Endodermal cell (in vitro differentiated cells): ENCODE measurements at places on chromosomes 12 and 14.

DNA sequence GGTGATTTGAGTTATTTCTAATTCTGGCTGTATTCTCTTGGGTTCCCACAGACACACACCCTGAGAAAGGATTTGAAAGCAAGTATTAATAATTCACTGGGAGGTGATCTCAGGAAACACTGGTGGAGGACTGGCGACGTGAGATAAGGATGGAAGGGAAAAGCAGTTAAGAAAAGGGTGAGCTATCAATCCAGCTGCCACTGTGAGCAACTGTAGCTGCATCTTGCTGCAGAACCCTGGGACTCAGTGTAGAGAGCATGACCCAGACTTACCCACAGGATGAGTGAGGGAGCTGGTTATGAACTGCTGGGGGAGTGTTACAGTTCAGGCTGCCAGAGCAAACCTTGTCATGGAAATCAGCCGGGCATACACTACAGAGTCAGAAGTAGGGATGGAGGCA is 71.9 kb downstream of the RESF1 start:
- DNase-seq, result no peak

DNA sequence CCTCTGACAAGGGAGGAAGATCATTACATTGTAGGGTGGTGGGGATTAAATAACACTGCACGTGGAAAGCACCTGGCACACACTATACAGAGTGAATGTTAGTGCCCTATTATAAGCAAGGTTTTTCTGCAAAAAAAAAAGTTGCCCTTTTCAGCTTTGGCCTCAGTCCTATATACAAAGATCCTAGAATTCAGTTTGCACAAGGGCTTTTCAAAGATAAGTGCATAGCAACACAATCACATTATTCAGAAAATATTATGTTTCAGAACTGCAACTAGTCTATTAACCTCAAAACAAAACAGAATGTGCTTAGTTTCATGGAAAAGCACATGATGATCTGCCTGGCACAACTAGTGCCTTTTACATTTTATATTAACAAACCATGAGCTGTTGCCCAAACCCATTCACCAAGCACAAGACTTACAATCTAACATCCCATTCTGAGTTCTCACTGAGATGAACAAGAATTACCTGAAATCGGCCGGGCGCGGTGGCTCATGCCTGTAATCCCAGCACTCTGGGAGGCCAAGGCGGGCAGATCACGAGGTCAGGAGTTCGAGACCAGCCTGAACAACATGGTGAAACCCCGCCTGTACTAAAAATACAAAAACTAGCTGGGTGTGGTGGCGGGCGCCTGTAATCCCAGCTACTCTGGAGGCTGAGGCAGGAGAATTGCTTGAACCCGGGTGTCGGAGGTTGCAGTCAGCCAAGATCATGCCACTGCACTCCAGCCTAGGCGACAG is 1.8 kb downstream of the TM7SF3 start:
- no peak for DNase-seq

- peak; percentile 45 for DNase-seq
Observed at GRCh38 chr12:49609875-49610154, 4.4 kb upstream of the FAM186B start.

DNA sequence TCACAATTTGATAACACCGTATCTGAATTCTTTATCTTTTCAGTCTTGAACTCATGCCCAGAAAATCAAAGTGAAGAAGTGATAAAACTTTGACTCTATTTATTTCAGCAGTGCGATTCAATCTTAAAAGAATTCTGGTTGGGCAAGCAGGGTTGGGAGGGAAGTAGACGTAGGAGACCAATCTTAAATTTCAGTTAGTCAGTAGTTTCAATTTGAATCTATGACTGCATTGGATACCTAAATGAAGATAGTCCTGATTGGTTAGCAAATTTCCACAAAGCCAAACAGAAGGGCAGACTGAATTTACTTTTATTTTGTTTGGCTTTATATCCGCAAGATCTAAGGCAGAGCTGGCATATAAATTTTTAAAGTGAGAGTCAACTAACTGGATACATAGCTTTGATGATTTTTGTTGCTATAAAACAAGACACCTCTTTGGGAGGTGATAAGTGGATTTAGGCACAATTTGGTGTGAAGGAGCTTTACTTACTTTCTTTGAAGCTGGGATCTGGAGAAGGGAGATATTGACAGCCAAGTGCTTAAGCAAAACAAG is 2.6 kb downstream of the ACSS3 start:
- DNase-seq, result no peak

GRCh38 chr14:104507443-104507842 is 72.1 kb upstream of the C14orf180 start:
- DNase-seq, result peak; percentile 12

- DNase-seq, result no peak
Observed at GRCh38 chr14:50397390-50398188, 908 bp upstream of the CDKL1 start.

GRCh38 chr12:51270951-51271518 is 820 bp upstream of the SMAGP start:
- DNase-seq, result no peak

- no peak for DNase-seq
Observed at GRCh38 chr14:63454863-63455622, 88.1 kb downstream of the PPP2R5E start.

DNA sequence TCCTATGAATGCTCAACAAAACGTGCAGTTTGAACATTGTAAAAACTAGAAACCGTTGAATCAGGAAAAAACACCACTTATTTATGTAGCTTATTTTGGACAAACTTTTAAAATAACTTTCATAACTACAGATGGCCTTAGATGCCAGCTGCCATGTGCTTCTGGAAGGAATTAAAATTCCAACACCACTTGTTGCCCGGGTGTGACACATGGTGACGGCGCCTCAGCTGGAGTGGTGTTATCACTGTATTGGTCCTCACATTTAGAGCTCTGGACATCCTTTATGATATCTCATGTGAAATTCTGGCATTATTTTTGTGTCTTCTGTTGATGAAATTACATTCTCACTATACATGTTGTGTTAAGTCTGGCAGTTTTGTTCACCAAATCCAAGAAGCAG is 211.0 kb downstream of the IPO8 start:
- no peak for DNase-seq

GRCh38 chr14:52951681-52952554 is 1.1 kb upstream of the FERMT2 start:
- peak; percentile 87 for DNase-seq

GRCh38 chr12:80316222-80316621 is 127.8 kb upstream of the PTPRQ start:
- no peak for DNase-seq

DNA sequence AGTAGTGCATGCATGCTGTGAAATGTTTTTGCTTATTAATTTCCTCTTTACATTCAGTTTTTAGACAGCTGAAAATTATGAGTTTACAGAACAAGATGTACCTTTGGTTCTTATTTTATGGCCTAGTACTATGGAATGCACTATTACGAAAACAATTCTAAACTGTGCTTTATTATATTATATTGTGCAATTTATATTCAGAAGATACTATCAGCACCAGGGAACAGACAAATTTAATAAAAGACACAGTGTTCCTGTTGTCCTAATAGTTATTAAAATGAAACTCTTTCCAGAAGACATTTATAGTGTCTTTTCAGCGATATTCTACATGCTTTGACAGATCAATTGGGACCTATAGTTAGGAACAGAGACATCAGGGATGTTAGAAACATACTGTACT is 427.3 kb downstream of the BTG1 start:
- no peak for DNase-seq

DNA sequence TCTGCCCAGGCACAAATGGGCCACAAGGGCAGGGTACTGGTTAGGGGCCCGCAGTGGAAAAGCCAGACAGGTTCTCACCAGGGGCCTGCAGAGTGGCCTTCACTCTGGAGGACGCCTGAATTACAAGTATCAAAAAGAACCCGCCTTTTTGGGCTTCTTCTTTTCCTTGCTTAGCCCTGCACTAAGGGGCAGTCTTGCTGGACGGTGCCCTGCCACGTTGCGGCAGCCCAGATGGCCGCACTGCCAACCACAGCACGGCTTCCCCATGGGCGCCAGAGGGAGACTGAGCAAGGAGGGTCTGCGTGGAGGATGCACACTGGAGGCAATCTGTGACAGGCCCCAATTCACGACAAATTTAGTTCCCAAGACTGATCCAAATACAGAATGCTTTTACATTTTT is 18.3 kb upstream of the CDK2AP1 start:
- no peak for DNase-seq

GRCh38 chr14:99572173-99572999 is 31.6 kb downstream of the CCDC85C start:
- no peak for DNase-seq

DNA sequence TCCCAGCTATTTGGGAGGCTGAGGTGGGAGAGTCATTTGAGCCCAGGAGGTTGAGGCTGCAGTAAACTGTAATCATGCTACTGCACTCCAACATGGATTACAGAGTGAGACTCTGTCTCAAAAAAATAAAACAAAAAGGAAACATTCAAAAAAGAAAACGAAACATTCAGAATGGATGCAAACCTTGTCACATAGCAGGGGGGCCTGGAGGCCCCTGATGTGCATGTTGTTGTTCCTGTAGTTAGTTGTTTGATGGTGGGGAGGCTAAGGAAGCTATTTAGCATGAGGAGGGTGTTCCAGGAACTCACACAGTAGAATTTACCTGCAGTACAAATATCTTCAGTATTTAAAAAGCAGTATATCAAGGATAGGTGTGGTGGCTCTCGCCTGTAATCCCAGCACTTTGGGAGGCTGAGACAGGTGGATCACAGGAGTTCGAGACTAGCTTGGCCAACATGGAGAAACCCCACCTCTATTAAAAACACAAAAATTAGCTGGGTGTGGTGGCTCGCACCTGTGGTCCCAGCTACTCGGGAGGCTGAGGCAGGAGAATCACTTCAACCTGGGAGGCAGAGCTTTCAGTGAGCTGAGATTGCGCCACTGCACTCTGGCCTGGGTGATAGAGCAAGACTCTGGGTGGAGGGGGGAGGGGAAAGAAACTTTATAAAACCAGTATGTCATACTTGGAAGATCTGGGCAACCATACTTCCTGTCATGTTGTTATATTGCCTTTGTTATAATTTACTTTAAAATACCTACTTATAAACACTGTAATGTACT is 17.6 kb upstream of the AEBP2 start:
- peak; percentile 38 for DNase-seq

- DNase-seq, result peak; percentile 88
Observed at GRCh38 chr12:18430425-18431048, 169.2 kb downstream of the PIK3C2G start.
